Activated CD4-positive, alpha-beta T cell treated with anti-CD3 and anti-CD28 coated beads, Interleukin-2, amount 50 U/mL, for 16 hours (primary cell): ENCODE measurements at places on chromosomes 12 and 14.

- DNase-seq, result no peak
Observed at GRCh38 chr14:64942531-64943111, at the start of gene GPX2. GPX2 (minus strand) TSS chr14:64942745; CDS start chr14:64942726, 19 bp downstream.

- DNase-seq, result peak; percentile 39
Observed at GRCh38 chr14:61090432-61091216, 109.6 kb downstream of the SLC38A6 start.

GRCh38 chr14:102966681-102967505, 44.4 kb downstream of the AMN start:
- DNase-seq, result no peak

GRCh38 chr12:53205747-53206419, 1.2 kb downstream of the ITGB7 start:
- DNase-seq, result peak; percentile 94

GRCh38 chr12:66059666-66060065, 70.9 kb downstream of the LLPH start:
- no peak for DNase-seq

DNA sequence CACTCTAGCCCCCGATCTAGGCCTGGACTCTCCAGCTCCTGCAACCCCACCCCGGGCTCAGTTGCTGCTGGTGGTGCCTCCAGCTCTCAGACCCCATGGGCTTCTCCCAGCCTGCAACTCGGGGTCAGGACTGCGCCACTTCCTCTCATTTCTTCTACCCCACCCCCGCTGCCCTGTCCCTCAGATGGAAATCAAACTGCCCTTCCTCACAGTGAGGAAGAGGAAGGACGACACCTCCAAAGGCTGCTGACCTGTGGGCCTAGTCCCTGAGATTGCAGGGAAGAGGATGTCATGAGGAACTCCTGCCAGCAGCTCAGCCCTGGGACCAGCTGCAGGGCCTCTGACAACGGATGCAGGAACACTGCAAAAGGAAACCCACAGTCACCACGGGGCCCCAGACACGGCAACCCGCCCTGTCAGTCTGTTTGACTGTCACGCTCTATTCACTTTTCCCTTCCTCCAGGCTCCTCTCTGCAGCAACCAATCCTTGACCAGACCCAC, 29.3 kb upstream of the PNMA1 start:
- DNase-seq, result peak; percentile 84

DNA sequence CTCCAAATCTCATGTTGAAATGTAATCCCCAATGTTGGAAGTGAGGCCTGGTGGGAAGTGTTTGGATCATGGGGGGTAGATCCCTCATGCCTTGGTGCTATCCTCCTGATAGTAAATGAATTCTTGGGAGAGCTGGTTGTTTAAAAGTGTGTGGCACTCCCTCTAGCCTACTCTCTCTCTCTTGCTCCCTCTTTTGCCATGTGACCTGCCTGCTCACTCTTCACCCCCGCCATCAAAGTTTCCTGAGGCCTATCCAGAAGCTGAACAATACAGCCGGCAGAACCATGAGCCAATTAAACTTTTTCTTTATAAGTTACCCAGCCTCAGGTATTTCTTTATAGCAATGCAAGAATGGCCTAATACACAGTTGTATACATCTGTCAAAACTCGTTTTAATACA, 62.5 kb downstream of the BCL2L14 start:
- DNase-seq, result no peak

- DNase-seq, result no peak
Observed at GRCh38 chr14:50783563-50783962, 47.4 kb downstream of the NIN start.

GRCh38 chr12:3651585-3652424, 101.1 kb downstream of the CRACR2A start:
- DNase-seq, result no peak

GRCh38 chr14:74444866-74445265, 18.9 kb upstream of the SYNDIG1L start:
- DNase-seq, result no peak
